ENCODE measurements at places on chromosomes 12 and 14.

DNA sequence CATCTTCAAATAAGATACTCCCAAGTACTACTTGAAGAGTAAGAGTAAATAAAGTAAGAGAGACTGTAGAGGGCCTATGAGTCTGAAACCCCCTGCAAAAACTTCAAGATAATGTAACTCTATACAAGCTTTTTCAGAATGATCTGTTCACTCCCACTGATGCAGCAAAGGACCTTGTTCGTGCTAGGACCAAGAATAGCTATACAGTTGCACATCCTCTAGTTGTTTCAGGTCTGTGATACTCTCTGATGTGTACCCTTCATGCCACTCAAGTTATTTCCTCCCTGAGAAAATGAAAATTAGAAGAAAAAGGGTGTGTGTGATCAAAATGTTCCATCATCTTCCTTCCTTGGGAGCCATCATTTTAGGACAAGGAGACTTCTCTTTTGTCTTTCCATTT, 204.4 kb downstream of the ALX1 start:
- no peak for DNase-seq

- no peak for DNase-seq
Measured at GRCh38 chr12:107109726-107110719, 16.7 kb upstream of the CRY1 start.

- peak; percentile 33 for DNase-seq
Measured at GRCh38 chr12:128476266-128476665, 209.3 kb downstream of the TMEM132C start.

DNA sequence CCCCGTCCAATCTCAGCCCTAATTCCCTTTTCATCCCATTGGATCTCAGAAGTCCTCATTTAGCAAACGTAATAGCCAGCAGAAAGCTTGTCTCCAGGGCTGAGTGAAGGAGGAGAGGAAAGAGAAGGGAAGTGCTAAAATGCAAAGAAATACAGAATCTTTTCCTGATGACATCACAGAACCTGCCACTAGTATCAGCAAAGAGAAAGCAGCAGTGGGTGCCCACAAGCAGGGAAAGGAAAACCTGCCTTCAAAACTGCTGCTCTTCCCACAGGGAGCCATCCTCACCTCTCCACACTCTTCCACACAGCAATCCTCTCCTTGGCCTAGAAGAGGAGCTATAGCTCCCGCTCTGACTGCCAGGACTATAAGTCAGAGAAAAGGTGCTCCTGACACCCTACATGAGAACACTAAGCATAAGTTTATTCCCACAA, 11.3 kb downstream of the MED13L start:
- no peak for DNase-seq

DNA sequence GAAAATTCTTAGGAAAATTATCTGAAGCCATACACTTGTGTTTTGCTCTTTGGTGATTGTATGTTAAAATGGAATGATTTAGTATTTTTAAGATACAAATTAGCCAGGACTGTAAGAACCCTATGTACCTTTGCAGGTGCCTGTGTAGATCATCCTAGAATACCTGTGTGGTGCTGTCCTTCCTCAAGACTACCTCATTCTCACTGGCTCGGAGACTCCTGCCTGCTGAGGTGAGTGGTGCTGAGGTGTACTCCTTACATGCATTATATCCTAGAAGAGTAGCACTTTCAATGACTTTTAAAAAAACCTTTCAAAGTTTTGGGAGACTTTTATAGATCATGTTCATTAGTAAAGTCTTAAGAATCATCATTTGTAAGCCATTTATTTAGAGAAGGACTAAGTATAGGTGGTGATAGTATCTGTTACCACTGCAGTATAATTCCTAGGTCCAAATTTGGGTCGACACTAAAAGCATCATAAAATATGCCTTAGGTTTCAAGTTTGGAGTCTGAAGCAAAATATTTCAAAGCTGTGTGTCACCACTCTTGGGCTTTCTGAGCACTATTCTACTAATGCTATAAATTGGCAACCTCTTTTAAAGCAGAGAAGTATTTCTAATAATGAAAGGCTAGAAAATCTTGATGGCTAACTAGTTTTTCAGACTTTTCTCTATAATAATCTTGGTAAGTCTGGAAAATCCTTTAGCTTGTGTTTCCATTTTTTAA, 36.6 kb downstream of the RASSF8 start:
- no peak for DNase-seq

- DNase-seq: no peak
Measured at GRCh38 chr14:105851716-105852377, 325.5 kb downstream of the TMEM121 start.

DNA sequence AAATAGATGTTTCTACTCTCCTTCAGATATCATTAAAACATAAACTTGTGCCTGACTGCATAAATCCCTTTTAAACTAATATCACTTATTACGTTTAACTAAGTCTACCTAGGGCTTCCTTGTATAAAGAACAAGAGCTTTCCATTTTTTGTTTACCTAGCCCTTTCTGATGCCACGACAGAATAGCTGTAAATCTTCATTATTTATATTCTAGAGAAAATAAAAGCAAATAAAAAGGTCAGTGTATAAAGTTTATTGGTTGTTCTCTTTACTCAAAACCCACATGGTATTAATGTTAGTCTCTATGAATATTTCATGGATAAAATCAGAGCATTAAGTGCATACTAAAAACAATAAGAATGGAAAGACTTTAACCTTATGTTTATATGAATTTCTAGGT, 269.1 kb downstream of the NAV3 start:
- DNase-seq: peak; percentile 28

GRCh38 chr12:54683398-54683797, 35.2 kb upstream of the DCD start:
- DNase-seq: peak; percentile 25

GRCh38 chr14:59919570-59920377, at the start of gene LRRC9:
Gene LRRC9 (plus strand): TSS chr14:59920144.
- DNase-seq: peak; percentile 94

- DNase-seq: no peak
Measured at GRCh38 chr14:99966037-99966835, 99.0 kb upstream of the EVL start.

GRCh38 chr12:104877103-104877705, 80.9 kb downstream of the SLC41A2 start:
- peak; percentile 31 for DNase-seq

DNA sequence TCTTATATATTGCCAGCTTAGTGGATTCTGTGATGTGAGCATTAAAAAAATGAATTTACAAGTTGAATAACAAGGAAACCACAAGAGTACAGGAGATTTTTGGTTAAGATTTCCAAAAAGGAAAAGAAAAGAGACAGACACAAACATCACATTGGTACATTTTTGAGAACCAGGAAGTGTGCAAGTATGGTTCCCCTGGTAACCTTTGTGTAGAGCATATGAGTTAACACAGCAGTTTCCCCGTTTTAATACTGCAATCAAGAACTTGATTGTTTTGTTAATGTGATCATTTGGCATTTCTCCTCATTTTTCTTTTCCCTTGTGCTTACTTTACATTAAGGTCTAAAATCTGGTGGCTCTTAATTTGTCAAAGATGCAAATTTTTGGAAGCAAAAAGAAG, 490.4 kb upstream of the ATP2B1 start:
- no peak for DNase-seq

GRCh38 chr14:24232645-24233537, at the start of gene GMPR2:
Gene GMPR2 (plus strand): TSS chr14:24232929. CDS start chr14:24233254, 325 bp downstream.
- no peak for DNase-seq

GRCh38 chr12:2769866-2770533, 24.8 kb upstream of the FKBP4 start:
- no peak for DNase-seq

- no peak for DNase-seq
Measured at GRCh38 chr14:92800525-92800924, 6.4 kb downstream of the GOLGA5 start.

DNA sequence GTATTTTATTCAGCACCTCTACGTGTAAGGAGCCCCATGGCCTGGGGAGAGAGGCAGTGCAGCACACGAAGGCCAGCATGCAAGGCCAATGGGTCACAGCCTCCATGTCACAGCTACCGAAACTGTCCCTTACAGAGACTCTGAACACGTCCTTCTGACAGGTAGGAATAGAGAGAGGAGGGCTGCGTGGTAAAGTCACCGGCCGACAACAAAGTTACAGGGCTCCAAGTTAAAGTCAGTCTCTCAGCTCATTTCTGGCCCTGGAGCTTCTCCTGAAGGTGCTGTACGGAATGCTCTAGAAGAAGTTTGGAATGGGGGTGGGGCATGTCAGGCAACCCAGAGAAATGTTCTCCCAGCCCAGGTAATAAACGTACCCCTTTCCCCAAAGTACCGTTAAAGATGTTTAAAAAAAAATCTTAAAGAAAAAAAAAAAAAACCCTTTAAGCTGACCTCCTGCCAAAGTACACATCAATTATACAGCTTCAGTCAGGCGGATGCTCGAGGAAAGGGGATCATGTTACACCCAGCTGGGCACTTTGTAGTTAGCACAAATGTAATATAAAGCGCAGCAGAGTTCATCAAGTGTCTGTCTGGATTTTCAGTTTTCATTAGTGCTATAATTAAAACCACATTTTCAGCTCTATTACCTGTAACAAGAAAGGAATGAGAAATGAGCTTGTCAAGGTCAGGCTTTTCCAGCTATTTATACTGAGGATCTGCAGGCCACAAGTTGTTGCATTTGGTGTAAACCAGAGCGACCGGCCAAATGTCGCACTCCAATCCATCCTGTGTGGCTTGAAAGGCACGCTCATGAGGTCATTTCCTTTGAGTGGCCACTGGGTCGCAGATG, 53.3 kb upstream of the CDKN3 start:
- peak; percentile 60 for DNase-seq

DNA sequence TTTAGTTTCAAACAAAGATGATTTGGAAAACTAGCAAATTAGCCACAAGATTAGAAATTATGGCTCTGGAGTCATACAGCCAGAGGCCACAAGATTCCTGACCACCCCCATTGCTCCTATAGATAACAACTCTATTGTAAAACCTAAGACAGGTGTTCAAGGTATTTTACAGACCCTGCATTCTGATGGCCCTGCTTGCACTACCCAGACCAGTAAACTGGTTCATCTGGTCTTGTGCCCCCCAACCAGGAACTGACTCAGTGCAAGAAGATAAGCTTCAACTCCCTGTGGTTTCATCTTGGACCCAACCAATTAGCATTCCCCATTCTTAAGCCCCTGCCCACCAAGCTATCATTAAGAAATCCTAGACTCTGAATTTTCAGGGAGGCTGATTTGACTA, 125.0 kb downstream of the CCDC60 start:
- DNase-seq: no peak
